GM13976 (cell line): ENCODE measurements at places on chromosomes 7 and 10.

GRCh38 chr10:33154590-33154989 lies 179.9 kb downstream of the NRP1 start:
- DNase-seq: no peak

DNA sequence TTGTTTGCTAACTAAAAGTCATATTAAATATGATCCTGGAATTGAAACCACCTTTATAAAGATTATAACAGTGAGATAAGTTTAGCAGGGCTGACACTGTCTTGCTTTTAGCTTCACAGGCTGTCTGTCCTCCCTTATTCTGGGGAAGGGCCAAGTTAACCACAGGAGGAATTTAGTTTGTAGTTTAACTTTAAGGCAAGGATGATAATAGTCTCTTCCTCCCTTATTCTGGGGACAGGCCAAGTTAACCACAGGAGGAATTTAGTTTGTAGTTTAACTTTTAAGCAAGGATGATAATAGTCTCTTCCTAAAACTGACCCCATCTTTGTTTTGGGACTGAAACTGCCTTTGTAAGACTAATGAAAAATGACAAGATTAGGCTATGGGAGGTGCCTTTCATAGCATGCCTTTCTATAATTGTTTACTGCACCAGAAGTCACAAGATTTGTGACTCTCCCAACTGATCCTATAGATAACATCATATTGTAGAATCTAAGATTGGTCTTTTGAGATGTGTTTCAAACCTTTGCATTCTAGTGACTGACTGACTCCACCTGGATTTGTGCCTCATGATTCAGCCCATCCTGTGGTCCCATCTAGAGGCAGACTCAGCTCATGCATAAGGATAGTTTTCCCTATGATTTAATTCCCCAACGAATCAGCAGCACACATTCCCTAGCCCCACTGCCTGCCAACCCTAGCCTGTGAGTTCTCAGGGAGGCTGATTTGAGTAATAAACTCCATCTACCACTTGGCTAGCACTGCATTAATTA lies 212.0 kb downstream of the MAGI2 start:
- DNase-seq: no peak

DNA sequence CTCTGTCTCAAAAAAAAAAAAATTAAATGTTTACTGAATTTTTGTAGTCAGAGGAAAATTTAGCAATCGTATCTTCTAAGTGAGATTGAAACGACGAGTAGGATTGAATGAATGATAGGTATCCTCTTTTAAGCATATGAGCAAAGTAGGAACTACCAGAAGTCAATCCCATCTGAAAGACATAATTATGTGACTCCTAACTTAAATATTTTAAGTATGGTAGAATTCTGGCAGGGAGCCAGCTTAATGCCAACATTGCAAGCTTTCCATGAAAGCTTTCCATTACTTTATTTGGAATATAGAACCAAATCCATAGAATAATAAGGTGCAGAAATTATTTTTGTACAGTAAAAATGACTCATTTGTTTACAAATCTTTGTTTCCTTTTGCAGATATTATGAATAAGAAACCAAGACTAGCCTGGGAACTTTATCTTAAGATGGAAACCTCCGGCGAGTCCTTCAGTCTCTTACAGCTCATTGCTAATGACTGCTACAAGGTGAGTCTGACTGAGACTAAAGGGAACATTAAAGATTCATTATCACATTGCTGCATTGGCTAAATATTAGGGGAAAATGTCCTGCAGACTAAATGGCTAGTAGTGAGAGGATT lies 50.2 kb upstream of the UBN2 start:
- no peak for DNase-seq

- no peak for DNase-seq
Measured at GRCh38 chr10:23557777-23558176, 118.9 kb downstream of the OTUD1 start.

DNA sequence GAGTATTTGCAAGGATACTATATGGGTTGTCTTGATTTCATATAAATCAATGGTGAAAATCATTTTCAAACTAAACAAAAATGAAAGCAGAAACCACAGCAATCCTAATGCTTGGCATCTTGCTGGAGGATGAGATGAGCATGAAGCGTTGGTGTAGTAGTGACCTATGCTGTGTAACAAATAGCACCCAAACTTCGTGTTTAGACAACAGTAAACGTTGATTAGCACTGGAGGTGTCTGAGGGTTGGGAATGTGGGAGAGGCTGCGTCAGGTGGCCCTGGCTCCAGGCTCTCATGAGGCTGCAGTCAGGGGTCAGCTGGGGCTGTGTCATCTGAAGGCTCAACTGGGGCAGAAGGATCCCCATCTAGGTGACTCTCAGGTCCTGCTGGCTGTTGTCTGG lies 67.8 kb downstream of the MICALL2 start:
- DNase-seq: no peak

DNA sequence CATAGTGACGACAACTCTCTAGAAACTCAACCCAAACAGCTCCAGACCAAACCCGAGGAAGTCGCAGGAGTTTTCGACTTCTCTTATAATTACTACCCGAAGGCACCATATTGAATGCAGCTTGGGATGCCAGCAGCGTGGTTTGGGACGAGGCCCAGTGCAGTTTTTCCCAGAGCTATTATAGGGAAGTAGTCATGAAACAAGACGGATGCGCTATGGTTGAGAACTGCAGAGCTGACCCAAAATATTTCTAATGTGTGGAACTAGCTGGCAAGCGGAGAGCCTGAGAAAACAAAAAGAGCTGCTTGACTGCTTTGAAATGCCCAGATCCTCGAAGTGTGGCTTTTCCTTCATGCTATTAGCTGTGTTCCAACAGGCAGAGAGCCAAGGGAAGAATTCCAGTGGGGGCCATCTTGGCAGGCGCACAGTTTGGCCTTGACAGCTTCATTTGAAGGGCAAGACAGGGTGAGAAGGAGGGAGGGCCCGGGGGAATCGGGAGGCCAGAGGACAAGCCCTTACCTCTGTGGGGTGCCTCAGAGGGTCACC lies 122.7 kb downstream of the CUL2 start:
- no peak for DNase-seq

GRCh38 chr7:21317966-21318915 lies 109.6 kb upstream of the SP4 start:
- DNase-seq: no peak
